Psoas muscle (tissue), 8 donors: ENCODE measurements at places on chromosomes 6 and 20. TPM values are rescaled to one million over a fixed set of nuclear protein-coding genes. Genes with fewer than 3 reads are reported as not detected.
A peak's percentile ranks its signal among the peaks of the same experiment; 100 is the strongest.

- no peak for DNase-seq
Observed at GRCh38 chr20:14657266-14658005, 320.0 kb upstream of the FLRT3 start.

GRCh38 chr6:79775222-79775621 lies 144.1 kb downstream of the SH3BGRL2 start:
- DNase-seq = no peak

- DNase-seq = no peak
Observed at GRCh38 chr6:110352563-110353262, 5.4 kb downstream of the METTL24 start.

- DNase-seq = no peak
Observed at GRCh38 chr6:56521976-56522375, 120.7 kb downstream of the DST start.

DNA sequence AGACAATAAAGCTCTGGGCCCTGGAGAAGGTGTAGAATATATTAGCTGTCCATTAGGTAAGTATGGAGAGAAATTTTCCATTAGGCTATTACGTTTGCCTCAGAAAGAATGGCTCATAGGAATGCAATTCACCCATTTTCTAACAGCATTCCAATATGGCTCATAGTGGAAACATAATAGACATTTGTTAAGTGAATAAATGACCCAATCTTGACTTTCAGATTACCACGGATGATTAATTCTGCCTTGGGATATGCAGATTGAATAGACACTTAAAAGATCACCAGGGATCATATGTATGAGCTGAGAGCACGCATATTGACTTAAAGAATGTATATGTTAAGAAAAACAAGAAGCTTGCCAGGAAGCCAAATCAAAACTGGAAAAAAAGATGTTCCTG lies 209.1 kb upstream of the CDYL start:
- DNase-seq = no peak

GRCh38 chr20:44344723-44345122 lies 7.9 kb downstream of the R3HDML start:
- DNase-seq = no peak

DNA sequence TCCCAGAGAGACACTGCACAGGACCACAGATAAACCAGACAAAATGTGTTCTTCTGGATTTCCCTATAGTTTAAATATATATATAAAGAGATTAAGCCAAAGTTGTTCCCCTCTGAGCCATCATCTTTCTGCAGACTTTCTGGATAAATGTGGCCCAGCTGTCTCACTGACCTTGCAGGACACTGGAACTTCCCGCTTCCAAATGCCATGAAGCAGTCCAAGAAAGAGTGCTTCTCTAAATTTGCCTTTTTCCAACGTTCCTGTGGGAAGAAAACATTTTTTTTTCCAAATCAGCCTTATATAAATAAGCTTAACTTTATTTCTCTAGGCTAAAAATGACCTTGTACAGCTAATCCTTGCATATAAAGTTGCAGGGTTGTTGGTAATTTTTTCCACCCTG lies 65.7 kb downstream of the CYP39A1 start:
- no peak for DNase-seq

DNA sequence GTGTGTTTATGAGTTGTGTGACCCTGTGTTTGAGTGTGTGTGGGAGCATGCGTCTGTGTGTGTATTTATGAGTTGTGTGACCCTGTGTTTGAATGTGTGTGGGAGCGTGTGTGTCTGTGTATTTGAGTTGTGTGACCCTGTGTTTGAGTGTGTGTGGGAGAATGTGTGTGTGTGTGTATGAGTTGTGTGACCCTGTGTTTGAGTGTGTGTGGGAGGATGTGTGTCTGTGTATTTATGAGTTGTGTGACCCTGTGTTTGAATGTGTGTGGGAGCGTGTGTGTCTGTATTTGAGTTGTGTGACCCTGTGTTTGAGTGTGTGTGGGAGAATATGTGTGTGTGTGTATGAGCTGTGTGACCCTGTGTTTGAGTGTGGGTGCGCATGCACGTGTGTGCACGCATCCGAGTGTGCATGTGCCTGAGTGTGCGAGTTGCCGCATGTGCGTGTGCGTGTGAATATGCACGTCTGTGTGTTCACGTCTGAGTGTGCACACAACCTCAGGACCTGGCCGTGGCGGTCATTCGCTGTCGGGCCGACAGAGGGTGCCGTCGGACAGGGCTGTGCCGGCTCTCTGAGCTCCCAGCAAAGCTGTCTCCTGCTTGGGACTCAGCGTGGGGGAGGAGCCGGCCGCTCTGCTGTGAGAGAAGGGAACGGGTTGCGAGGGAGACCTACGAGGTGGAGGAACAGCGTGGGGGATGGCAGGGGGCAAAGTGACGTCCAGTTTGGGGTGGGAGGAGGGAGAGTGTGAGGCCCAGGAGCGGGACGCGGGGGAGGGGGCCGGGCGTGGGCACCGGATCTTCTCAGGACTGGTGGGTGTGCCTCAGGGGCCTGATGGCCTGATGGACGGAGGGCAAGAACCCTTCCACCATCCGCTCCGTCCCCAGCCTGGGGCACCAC lies 19.7 kb downstream of the SLC17A9 start:
- DNase-seq = peak; percentile 92

DNA sequence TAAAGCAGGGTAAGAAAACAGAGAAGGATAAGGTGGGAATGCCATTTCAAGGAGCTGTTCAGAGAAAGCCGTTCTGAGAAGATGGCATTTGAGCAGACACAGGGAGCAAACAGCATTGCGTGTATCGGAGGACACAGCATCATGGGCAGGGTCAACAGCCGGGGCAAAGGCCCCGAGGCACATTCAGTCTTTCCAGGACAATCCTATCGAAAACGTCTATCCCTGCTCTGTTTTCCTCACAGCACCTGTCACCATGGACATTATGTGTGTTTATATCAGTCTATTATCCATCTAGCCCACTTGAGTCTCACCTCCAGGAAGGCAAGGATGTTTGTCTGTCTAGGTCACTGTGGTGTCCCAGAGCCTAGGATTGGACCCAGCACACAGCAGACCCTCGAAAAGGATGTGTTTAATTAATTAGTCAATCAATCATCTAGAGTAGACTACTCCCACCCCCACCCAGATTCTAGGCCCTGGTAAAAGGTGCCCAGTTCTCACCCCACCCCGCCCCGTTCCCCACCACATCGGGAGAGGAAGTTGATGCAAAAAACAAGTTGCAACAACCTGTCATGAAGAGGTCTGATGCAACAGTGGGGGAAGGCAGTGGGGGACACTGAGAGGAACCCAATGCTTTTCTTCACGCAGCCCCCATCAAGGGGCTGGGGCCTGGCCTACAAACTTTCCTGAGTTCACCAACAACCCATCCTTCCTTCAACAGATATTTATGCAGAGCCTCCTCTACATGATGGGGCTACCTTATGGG lies 66.6 kb downstream of the PREX1 start:
- no peak for DNase-seq

- no peak for DNase-seq
Observed at GRCh38 chr20:2694519-2694918, 1.9 kb downstream of the EBF4 start.

- no peak for DNase-seq
Observed at GRCh38 chr20:13839421-13840092, 54.7 kb downstream of the NDUFAF5 start.

DNA sequence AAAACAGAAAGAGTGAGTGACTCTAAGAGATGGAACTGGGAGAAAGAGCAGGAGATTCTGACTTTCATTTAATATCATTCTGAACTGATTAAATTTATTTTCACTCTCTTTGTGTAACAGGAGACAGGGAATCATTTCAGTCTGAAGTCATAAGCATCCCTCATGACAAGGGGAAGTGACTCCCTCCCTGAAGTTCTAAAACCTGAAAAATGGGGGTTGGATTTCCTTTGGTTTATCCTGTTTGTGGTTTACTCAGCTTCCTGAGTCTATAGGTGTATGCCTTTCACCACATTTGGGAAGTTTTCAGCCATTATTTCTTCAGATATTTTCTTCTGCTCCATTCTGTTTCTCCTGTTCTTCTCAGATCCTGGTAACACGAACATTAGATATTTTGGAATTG lies 3.4 kb upstream of the FKBP1A start:
- no peak for DNase-seq

- DNase-seq = peak; percentile 54
Observed at GRCh38 chr20:4038047-4038459, 22.7 kb upstream of the RNF24 start.

- DNase-seq = no peak
Observed at GRCh38 chr20:52978851-52979250, 6.7 kb downstream of the TSHZ2 start.

GRCh38 chr20:33400812-33401183 lies 521 bp downstream of the CDK5RAP1 start:
- no peak for DNase-seq

DNA sequence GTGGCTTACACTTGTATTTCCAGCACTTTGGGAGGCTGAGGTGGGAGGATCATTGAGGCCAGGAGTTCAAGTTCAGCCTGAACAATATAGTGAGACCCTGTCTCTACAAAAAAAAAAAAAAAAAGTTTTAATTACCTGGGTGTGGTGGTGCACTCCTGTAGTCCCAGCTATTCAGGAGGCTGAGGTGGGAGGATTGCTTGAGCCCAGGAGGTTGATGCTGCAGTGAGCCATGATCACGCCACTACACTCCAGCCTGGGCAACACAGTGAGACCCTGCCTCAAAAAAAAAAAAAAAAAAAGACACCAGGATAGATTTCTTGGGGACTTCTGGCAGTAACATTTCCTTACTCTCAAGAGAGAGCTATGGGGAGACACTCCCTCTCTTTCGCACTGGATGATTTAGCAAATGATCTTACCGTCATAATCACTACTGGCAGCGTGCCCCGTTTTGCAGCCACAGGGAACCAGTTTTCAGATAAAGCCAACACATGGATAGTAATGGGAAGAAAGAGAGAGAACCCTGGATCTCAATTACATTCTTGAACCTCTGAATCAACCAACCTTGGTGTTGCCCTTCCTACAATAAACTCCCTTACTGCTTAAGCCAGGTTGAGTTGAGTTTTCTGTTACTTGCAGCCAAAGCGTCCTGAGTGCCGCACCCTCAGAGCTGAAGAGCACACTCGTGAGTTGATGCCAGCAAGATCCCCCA lies 18.1 kb upstream of the PTPN1 start:
- peak; percentile 30 for DNase-seq

DNA sequence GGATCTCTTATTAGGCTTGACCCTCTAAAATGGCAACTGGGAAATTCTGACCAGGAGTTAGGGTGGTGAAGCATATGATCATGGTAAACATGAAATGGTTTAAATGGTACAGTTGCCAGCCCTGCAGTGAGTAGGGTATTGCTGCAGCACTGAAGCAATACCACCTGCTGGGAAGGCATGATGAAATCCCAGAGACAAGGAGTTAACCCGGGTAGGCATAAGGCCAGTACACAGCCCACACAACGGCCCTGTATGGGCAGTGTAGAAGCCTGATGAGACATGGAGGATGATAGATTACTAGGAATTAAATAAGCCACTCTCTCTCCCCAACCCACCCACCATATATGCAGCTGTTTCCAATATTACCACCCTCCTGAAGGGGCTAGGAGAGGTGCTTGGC lies 197.4 kb upstream of the MOCS1 start:
- DNase-seq = no peak

DNA sequence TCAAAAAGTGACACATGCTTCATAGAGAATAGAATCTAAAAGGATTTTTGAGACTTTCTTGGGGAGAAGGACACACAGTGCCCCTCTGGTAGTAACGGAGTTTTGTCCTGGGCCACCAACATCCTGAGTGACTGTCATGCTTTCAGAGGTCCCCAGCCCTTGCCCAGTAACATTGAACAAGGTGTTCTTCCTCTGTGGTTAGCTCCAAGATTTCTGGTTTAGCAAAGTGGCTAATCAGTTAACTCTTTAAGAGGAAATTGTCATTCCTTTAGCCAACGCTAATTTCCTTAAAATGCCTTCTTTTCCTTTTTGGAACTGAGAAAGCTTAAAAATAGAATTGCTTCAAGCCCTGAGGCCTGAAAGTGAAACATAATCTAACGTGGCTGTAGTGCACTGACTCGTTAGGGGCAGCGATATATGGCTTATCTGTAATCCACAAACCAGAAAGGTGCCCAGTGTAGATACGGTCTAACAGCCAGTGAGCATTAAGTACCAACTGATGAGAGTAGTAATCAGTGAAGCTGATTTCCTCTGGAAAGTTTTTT lies 7.8 kb downstream of the E2F3 start:
- DNase-seq = no peak

- DNase-seq = no peak
Observed at GRCh38 chr6:57182017-57182432, 9.9 kb downstream of the BAG2 start.

- DNase-seq = no peak
Observed at GRCh38 chr20:1299522-1299921, 29.4 kb downstream of the SDCBP2 start.

GRCh38 chr6:14068133-14068532 lies 49.4 kb upstream of the CD83 start:
- no peak for DNase-seq

DNA sequence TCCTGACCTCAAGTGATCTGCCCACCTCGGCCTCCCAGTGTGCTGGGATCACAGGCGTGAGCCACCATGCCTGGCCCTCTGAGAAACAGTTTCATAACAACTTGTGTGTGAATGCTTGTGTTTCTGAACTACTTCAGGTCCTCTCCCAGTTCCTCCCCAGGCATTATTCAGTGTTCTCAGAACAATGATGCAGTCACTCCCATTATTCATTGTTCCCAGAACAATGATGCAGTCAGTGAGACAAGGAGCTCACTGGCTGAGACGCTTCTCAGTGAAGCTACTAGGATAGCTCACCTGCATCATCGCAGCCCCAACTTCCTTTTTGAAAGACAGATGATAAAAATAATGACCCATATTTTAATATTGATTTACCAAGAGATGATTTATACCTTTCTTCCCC lies 71.5 kb downstream of the NDUFAF5 start:
- no peak for DNase-seq

DNA sequence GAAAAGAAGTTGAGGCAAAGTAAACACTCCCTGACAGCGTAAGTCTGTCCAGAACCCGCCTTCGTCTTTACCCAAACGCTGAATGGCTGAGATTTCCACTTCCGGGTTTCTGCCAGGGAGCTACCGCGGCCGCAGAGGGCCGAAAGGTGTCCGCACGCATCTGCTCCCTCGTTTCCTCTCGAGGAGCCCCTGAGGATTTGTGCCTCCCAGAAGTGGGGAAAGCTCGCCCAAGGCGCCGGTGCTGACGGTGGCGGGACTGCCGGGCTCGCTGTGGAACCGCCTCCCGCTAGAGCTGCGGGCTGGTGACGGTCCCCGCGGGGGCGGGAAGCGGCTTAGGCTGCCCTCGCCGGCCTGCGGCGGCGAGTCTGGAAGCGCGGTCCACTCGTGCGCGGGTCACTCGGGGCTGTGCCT lies 1760.2 kb upstream of the DEFB115 start:
- peak; percentile 55 for DNase-seq

Gene CPNE5
- polyA plus RNA-seq = 1.7 TPM

Gene PCMTD2
- polyA plus RNA-seq = 11.7 TPM

Gene ABHD16B
- 0.34 TPM for polyA plus RNA-seq

Gene RAB23
- 14.1 TPM for polyA plus RNA-seq

Gene CTSZ
- 41.0 TPM for polyA plus RNA-seq

Gene RIPOR3
- 5.6 TPM for polyA plus RNA-seq

Gene GOPC
- polyA plus RNA-seq = 8.7 TPM
